ENCODE measurements at places on chromosomes 16 and 17.

DNA sequence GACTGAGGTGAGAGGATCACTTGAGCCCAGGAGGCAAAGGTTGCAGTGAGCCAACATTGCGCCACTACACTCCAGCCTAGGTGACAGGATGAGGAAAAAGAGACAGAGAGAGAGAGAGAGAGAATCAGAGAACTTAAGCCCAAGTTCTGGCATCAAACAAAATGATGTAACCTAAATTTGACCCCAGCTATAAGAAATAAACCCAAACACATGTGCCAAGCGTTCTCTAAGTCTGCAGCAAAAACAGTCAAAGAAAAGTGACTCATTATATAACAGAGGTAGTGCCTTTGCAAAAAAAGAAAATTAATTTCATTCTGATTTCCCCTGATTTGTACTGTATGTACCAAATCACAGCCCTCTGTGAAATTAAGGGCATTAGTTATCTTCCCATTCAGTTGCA is 89.5 kb downstream of the CDH11 start:
- no peak for DNase-seq

DNA sequence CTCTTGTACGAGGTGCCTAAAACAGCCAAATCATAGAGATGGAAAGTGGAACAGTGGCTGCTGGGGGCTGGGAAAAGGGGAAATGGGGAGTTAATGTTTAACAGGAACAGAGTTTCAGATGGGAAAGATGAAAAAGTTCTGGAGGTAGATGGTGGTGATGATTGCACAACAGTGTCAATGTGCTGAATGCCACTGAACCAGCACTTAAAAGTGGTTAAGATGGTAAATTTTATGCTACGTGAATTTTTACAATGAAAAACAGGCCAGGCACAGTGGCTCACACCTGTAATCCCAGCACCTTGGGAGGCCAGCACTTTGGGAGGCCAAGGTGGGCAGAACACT is 130.4 kb downstream of the C16orf78 start:
- no peak for DNase-seq

- DNase-seq: no peak
Observed at GRCh38 chr17:33198954-33199353, 94.1 kb downstream of the ASIC2 start.

GRCh38 chr16:3850544-3850899 is 30.0 kb downstream of the CREBBP start:
- no peak for DNase-seq

DNA sequence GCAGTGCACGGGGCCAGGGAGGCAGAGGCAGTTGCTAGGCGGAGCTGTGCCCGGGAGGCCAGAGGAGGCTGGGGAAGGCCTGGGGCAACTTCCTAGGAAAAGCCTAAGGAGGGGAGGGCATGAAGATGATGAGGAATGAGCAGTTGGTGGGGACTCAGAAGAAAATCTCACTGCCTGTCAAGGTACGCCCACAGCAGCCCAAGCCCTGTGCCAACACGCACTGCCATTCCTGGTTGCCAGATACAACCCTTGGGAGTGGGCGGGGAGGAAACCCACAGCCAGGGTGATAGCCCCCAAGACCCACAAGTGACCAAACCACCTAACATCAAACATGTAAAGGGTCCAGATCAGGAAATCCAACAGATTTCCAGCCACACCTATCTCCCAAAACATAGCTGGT is 36.2 kb downstream of the SMPD3 start:
- DNase-seq: no peak

All from neuronal stem cell (in vitro differentiated cells).